ENCODE measurements at places on chromosomes 2 and 18.

DNA sequence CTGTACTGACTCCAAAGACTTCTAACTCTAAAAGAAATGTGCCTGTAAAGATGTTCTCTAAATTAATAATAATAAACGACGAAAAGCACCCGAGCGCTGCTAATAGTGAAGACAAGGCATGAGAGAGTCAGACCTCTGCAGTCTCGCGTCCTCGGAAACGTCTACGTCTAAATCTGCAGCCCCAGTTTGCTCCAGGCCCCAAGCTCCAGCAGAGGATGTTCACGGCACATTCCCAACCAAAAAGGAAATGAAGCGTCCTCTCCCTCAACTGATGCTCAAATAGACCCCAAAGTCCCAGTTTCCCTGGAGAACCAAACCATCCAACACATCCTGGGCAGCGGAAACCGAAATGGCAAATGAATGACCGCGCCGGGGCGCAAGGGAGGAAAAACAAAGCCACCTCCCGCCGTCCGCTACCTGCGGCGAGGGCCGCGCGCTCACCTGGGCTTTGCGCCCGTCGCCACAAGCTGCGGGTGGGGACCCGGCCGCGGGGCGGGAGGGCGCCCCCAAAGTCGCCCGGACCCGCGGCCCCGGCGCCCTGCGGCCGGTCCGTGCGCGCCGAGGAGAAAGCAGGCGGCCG, 47.1 kb upstream of the CCDC150 start:
- peak; percentile 14 for DNase-seq

- DNase-seq: no peak
Measured at GRCh38 chr2:9657083-9657482, 26.3 kb upstream of the YWHAQ start.

GRCh38 chr18:2985628-2986027, 27.3 kb downstream of the LPIN2 start:
- DNase-seq: no peak

- DNase-seq: no peak
Measured at GRCh38 chr18:71541643-71542042, 1002.5 kb downstream of the CBLN2 start.

GRCh38 chr18:3466872-3467271, 16.9 kb downstream of the TGIF1 start:
- DNase-seq: no peak

GRCh38 chr2:149000158-149000938, 38.2 kb upstream of the LYPD6B start:
- DNase-seq: no peak

DNA sequence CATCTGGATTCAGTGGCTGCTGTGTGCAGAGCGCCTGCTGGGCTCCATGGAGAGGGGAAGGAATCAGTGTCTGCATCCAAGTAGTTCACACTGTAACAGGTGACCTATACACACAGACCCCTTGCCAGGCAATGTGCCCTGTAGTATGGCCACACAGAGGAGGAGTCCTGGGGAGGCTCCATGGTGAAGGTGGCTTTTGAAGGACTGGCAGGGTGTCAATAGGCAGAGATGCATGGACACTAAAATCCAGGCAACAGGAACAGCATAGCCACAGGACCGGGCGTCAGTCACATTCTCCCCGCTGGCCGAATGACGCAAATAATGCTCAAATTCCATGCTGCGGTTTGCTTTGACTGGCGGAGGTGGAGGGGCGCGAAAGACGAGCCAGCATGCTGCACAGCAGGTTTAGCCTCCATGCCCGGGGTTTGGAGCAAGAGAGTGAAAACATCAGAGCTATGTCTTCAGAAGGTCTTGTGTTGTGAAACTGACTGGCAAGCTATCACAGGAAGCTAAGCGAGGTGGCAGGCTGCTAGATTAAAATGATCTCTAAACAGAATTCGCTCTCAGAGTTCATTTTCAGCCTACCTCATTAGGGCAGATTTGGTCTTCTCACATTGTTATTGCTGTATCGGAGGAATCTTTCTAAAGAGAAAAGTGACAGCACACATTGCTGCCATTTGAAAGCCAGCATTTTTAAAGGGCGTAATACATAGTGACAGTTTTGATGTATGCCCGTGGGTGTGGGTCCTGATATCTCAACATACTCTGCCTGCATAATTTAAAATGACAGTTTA, 1.2 kb upstream of the CHMP1B start:
- peak; percentile 63 for DNase-seq

GRCh38 chr2:47838686-47839085, 55.7 kb downstream of the MSH6 start:
- no peak for DNase-seq

- no peak for DNase-seq
Measured at GRCh38 chr18:40821596-40822243, 1133.3 kb upstream of the PIK3C3 start.

DNA sequence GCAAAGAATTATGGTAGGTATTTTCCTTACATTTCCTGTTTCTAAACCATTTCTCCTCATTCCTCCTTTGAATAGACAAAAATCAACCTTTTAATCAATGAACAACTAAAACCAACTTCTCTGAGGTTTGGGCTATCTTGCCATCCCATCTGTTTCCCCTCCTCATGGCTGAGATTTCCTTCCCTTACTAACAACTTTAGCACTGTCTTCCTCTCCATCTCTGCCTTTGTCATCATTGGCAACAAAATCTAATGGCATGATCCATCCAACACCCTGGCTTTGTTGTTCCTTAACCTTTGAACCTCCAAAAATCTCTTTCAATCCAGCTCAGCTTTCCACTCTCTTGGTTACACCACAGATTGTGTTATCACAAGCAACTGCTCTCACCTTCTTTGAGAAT, 95.3 kb upstream of the FAM136A start:
- no peak for DNase-seq

DNA sequence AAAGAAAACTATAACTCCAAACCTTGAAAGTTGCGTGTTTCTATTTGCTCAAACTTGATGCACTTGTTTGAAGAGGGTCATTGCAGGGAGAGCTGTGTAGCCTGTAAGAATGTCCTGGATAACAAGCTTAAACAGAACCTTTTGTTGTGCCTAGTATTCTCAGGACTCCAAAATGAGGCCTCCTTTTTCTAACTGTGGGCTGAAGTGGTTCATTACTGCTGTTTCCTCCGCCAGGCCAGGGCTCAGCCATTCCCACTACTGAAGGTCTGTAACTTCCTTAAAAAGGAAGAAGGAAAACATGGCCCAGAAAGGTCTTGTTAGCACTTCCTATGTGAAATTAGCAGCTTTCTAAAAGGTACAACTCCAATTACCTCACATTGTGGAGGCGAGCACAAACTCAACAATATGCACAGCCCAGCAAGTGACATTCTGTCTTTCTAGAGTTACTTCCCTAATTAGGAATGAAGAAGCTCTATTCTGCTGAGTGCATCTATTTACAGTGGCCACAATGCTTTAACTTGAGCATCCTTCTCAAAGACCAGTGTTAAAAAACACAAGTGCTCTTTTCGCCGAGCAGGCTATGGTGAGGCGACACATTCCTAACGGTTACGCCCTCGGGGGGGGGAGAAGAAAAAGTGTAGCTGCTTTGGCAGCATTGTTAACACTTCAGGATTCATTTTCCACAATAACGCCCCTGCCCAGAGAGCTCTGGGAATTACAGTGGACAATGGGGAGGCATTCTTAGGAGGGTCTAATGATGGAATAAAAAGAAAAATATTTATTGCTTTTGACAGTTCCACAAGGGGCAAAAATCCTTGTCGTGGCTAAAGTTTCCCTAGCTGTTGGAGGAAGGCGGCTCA, 136.9 kb upstream of the SIX3 start:
- DNase-seq: no peak

DNA sequence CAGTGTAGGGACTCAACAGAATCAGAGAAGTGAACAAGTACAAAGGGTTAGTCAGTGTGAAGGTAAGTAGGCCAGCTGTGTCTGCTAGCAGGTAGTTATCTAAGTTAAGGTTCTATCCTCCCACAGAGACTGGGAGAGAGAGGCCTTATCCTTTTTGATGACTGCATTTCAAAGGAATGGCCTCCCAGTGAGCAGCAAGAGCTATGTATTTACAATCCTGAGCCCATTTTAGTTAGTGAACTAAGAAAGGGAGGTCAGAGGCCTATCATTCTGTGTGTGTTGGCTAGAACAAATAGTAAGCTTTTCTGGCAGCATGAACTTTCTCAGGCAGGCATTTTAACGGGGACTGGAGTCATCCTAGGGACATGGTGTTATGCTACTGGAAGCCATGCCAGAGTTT, 182.9 kb downstream of the VWC2L start:
- DNase-seq: no peak

- DNase-seq: peak; percentile 3
Measured at GRCh38 chr2:239326831-239327535, 73.8 kb downstream of the HDAC4 start.

DNA sequence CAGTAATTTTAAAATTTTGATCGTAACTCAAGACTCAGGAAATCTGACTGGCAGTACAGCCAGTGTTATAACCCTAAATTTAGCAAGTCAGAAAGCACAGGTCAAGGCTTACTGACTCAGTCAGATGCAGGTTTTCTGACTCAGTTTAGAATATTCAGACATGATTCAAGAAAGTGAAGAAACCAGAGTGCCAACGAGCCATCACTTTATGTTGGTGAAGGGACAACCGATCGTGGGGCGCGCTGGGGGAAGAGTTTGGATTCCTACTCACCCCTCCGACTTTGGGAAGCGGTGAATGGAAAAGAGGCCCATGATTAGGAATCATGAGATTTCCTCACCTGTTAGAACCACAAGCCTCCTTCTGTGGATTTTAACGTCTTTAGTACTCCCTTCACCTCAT, 998 bp downstream of the RNF149 start:
- no peak for DNase-seq
